ENCODE measurements at places on chromosomes 1 and 21. TPM values are rescaled to one million over a fixed set of nuclear protein-coding genes. Genes with fewer than 3 reads are reported as not detected.

Gene KRTAP6-3
- polyA plus RNA-seq, result not detected

Gene TTC39A
- 1.9 TPM for polyA plus RNA-seq

Gene CD1D
- 1.7 TPM for polyA plus RNA-seq

Gene HRNR
- polyA plus RNA-seq, result 0.04 TPM

Gene VWA1
- polyA plus RNA-seq, result 18.3 TPM

Gene IL22RA1
- polyA plus RNA-seq, result 3.5 TPM

Gene ANKRD34A
- 0.13 TPM for polyA plus RNA-seq

Gene KCTD3
- 20.8 TPM for polyA plus RNA-seq

Gene CRYAA
- 0.57 TPM for polyA plus RNA-seq

Gene DMBX1
- not detected for polyA plus RNA-seq

Gene PDC
- polyA plus RNA-seq, result not detected

Gene PKN2
- 8.4 TPM for polyA plus RNA-seq

Gene IL10
- 0.54 TPM for polyA plus RNA-seq

Gene RXRG
- polyA plus RNA-seq, result 0.44 TPM

Gene DSTYK
- 1.5 TPM for polyA plus RNA-seq

Gene VCAM1
- 16.8 TPM for polyA plus RNA-seq

Gene OR6K3
- not detected for polyA plus RNA-seq

Gene FBXO2
- polyA plus RNA-seq, result 5.0 TPM

Data from liver (tissue), 10 donors.